Amygdala (tissue), 56 donors: ENCODE measurements at places on chromosomes 3 and 15.

DNA sequence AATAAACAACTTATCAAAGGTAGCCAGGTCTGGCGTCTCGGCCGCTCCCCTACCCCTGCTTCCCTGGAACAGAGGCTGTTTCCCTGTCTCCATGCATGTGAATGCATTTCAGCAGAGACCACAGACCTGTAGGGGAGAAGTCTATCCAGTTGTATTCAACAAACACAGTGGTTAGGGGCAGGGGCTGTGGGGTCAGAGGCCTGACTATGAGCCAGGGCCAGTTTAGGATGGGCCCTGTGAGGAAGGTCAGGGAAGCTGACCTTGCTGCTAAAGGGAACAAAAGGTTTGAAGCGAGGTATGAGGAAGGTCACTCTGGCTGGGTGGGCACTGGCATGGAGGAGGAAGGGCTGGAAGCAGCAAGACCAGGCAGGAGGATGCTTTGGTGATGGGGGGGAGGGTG, 184.6 kb downstream of the XXYLT1 start:
- DNase-seq, result no peak

- no peak for DNase-seq
Observed at GRCh38 chr3:9135526-9135925, 113.9 kb downstream of the SRGAP3 start.

DNA sequence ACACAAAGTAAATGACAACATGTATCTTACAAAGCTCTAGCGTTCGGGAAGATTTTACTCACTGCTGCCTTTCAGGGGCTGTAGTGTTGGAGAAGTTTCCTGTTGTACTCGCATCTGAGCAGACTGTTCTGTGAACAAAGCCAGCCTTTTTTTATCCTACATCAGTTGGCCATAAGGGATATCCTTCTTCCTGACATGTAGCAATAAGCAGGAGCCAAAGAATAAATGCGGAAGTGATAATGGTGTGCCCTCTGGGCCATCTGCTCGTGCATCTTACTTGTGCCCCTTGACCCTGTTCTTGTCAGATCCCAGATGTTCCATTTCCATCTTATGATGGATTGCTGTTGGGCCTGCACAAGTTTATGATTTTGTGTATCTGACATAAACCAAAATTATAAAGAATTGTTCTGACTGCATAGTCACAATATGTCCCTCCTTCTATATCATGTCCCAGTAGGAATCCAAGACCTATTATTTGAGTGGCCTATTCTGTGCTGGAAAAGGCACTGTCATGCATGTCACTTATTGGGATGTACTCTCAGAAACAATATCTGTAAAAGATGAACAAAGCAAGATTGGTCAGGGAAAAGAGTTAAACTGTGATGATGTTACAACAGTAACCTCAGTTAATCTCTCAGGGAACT, 631.3 kb downstream of the NSUN3 start:
- no peak for DNase-seq

GRCh38 chr15:35061825-35062737, 23.0 kb downstream of the NANOGP8 start:
- DNase-seq, result no peak

DNA sequence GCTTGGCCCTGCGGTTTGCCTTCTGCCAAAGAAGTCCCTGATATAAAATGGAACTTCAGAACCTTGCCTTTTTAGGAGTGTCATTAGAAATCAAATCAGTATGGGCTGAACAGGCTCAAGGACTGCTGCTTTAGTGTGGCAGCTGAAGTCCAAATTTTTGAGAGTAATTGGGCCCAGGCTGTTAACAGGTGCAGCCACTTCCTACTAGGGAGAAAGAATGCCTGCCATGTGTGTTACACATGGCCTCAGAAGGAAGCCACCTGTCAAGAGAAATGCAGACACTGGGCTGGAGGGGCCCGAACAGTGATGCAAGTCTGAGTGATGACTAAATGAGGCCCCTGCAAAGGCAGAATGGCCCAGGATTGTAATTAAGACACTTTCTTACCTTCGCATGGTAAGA, 786.7 kb upstream of the CFAP20DC start:
- DNase-seq, result no peak

GRCh38 chr3:61520966-61521628, 40.3 kb upstream of the PTPRG start:
- no peak for DNase-seq

DNA sequence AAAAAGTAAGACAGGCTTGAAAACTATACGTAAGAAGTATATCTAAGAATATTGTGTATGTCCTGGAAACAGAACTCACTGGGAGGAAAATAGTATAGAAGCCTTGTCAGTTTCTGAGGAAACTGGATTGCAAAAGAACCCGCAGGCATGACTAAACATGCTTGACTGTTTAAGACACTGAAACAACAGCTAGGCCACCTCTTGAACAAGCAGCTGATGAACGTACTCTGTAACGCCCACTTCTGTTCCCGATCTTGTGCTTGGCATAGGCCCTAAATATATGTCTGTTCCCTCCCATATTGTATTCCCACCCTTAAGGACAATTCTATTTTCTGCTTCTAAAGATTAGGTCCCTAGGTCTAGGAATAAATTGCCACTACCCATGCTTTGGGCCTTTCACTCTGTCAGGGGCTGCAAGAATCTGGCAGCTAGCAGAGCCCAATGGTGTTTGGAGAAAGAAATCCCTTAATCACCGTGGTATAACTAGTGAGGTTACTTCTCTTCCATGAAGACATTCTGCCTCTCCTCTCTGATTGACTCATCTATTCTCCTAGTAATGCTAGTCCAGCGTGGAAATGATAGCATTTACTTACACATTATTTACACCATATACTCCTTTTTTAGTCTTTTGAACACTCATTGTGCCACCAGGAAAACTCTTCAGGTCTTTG, 46.2 kb downstream of the CD200 start:
- no peak for DNase-seq

DNA sequence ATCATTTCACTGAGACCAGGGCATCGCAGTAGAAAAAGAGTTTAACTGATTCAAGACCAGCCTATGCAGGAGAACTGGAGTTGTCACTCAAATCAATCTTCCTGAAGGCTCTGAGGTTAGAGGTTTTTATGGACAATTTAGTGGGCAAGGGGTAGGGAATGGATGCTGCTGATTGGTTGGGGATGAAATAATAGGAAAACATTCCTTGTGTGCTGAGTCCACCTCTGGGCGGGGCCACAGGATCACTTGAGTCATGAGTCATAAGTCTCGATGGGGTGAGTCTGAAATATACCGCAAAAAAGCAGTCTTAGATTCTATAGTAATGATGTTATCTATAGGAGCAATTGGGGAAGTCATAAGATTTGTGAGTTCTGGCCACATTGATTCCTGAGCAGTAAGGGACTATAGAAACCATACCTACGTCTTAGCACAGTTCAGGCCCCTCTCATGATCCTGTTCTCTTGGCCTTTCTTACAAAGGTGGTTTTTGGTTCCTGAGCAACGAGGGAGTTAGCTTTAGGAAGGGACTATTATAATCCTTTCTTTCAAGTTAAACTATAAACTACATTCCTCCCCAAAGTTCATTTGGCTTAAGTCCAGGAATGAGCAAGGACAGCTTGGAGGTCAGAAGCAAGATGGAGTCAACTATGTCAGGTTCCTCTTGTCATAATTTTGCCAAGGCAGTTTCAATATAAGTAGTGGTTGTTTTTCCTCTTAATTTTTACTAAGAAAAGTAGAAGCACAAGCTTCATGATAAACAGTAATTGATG, 2.7 kb upstream of the OPA1 start:
- no peak for DNase-seq

GRCh38 chr3:33943277-33943676, 144.8 kb downstream of the PDCD6IP start:
- no peak for DNase-seq

GRCh38 chr3:24174614-24175013, 229.5 kb downstream of the NR1D2 start:
- DNase-seq, result no peak

- DNase-seq, result peak; percentile 5
Observed at GRCh38 chr3:9600597-9600996, 47.0 kb upstream of the LHFPL4 start.

- no peak for DNase-seq
Observed at GRCh38 chr15:92845126-92845508, 55.0 kb upstream of the CHD2 start.

DNA sequence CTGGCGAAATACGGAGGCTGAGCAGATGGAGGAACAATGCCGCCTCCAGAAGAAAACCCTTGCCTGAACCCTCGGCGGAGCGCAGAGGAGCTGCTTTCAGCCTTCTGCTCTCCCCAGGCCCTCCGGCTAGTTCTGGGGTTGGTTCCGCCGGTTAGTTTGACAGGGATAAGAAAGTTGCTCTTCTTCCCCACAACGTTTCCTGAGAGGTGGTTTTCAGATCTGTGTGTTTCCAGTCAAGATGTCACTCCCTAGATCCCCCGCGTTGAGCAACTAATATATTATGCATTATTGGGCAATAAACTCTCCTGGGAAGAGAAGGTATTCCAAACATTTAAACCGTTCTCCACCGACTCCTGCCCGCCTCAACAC, 551 bp downstream of the NLGN1 start:
- no peak for DNase-seq

DNA sequence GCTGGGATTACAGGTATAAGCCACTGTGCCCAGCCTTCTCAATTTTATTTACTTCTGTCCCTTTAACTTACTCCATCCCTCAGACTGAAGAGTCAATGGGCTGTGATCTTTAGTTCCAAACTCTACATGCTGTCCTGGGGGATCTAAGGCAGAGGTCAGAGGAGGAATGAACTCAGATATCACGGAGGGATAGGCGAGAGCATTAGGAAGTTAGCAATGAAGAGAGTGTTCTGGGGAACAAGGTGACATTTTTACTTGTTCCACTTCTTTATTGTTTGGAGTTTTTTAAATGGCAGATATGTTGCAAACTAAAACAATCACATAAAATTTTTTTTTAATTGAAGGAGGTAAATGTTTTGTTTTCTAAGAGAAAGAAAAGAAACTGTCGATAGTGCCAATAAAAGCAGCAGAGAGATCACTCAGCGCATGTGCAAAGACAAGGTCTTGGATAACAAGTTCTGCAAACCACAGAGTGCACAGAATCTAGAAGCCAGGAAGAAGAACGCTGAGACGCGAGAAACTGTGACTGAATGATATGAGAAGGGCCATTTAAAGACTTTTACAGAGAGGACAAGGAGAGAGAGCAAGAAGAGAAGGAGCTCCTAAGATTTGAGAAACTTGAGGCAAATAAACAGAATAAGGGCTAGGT, 10.8 kb upstream of the CA12 start:
- DNase-seq, result no peak

DNA sequence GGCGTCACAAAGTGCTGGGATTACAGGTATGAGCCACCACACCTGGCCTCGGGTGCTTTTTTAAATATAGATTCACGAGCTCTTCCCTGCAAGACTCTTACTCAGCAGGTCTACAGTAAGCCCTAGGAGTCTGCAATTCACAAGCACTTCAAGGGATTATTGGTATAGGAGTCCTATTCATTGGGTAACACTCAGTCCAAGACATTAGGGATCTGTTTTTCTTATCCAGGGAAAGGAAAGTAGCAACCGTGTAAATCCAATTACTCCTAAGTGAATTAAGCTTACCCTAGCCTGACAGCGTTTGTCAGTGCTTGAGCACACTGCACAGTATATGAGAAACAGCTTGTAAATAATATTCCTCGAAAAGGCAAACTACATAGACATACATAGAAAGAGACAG, 109.9 kb downstream of the SENP2 start:
- no peak for DNase-seq

GRCh38 chr3:117427081-117427480, 717.5 kb downstream of the TUSC7 start:
- DNase-seq, result no peak
